ENCODE measurements at places on chromosomes 16 and 17.

DNA sequence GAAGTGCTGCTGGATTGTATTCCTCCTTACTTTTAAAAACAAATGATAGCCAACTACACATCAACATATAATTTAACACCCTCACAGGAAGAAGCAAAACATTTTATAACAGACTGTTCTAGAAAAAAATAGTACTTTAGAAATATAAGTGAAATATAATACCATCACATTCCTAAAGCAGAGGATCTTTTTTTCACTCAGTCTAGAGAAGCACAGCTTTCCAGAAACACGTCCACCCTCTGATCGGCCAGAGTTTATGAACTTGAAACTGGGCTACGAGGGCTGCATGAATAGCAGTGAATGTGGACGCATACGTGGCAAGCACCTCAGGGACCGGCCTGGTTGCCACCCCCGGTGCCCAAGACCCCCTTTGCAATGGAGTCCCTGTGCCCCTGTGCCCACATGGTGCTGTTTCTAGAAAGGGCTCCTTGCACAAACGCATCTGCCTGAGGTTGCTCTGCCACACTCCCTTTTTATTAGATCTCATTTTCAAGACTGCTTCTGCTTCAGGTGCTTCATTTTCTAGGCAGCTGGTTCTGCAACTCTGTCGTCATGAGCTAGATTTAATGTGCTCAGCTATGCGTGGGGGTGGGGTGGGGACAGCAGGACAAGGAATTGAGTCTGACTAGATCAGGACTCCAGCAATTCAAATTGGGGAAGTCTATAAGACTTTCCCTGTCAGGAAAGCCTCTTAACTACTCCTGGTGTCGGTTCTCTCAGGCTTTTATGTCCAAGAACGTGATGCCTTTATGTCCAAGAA lies 29.1 kb upstream of the ERN1 start:
- DNase-seq, result no peak

DNA sequence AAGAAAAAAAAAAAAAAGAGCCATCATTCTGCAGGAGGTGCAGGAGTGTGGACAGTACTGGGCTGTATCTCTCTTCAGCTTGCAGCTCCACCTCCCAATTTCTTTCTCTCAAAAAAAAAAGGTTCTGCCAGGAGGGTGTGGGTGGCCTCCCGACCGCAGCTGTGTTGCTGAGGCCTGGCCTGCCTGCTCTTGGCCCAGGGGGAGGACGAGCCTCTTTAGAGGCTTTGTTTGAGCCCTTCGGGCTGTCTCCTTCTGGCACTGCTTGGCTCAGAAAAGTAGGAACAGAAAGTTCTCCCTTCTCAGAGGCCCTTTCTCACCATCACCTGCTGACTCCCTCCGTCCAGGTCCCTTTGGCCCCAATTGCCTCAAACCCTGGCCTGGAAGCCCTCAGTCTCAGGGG lies 22.2 kb upstream of the C17orf107 start:
- DNase-seq, result no peak

DNA sequence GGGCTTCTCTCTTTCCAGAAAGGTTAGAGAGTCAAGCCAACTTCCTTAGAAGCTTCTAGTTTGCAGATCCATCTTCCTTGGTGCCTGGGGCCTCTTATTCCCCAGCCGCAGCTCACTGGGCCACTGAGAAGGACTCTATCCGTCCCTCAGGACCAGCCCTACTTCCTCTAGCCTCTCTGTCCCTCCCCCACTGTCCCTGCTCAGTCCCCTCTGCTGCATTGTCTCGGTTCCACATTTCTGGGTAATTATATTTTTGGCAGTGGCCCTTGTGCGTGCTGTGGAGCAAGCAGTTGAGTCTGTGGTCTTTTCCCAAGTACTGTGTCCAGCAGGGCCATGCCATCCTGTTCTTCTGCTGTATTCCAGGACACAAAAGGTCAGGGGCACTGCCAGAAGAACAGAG lies 17.8 kb downstream of the IRX3 start:
- DNase-seq, result no peak

DNA sequence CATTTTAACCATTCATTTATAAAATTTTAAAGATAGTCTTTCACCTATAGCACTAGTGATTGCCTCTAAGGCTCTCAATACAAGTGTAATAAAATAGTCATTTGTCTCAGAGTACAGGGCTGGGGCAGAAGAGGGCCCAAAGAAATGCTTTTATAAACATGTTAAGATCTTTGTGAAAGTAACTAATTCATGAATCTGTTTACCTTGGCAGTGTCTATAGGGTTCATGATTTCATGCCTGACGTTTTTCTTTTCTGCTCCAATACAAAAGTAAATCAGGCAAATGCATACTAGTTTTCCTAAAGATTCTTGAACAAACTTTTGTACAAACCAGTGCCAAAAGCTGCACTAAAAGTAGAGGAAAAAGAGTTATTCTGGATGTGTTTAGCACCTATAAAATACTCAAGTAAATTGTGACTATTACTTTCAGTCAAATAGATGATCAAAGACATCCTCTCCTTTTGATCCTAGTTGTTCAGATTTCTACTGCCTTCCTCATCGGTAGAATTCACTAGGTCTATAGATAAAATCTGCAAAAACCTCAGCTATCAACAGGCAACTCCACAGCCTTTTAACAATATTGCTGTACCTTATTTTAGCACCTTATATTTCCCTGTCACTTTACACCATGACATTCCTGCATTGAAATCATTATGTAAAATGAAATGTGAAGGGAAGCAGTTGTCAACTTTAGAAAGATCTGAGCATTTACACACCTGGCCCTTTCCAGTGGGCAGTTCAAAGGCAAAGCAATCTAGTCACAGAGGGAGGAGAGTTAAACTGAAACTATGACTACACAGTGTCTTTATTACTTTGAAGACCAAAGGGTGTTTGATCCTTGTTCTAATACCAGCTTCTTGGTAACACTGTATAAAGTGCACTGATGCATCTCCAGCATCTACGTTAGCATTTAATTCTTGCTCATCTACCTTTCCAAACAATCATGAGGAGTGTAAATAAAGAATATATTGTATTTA lies 100.0 kb upstream of the MED13 start:
- no peak for DNase-seq

Measured in activated CD8-positive, alpha-beta memory T cell treated with anti-CD3 and anti-CD28 coated beads for 1 hour (primary cell).